ENCODE measurements at places on chromosomes 12 and 14.
A peak's percentile ranks its signal among the peaks of the same experiment; 100 is the strongest.

DNA sequence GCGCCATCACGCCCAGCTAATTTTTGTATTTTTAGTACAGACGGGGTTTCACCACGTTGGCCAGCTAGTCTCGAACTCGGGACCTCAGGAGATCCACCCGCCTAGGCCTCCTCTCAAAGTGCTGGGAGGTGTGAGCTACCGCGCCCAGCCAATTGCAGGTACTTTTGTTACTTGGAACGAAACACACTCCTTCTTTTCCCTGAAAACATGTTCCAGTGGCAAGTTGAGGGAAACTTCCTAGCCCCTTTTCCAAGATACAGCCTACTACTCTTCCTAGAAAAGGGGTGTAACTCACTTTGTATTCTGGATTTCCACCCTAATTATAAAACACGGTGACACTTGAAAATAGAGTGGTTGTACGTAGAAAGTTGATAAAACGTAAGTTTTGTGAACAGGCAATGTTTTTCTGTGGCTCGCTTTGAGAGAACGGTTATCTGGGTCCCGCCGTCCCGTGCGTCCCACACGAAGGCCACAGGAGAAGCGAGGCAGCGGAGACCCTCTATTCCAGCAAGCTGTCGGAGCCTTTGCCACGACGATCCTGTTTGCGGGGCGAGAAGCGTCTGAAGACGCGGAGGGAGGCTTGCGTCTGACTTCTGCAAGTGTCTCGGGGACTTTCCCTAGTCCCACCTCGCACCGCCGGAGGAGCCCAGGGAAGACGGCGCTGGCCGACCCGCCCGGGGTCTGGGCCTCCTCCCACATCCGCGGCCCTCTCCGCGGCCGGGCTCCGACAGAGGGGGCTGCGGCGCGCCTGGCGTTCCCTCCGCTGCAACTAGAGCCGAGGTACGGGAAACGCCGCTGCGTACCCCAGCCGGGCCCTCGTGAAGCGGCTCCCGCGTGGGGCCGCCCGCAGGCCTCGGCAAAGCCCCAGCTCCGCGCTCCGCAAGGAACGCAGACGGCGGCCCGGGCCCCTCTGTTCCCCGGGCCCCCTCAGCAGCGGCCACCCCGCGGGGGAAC is 745 bp downstream of the CDCA4 start:
- no peak for DNase-seq

DNA sequence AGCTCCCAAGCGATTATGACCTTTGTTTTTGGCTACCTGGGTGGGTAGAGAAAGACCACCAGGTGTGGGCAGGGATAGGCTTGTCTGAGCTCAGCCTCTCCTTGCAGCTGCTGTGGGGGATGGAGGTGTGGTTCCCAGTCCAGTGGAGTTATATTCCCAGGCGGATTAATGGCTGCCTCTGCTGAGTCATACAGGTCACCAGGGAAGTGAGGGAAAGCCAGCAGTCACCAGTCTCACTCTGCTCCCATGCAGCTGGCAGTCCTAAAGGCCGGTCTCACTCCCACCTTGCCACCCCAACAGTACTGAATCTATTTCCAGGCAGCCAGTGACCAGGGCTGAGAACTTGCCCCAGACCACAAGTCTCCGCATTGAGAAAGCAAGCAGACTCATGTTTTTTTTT is 399.2 kb downstream of the VRK1 start:
- no peak for DNase-seq

GRCh38 chr12:2925322-2925995 is 33.7 kb upstream of the TEAD4 start:
- no peak for DNase-seq

DNA sequence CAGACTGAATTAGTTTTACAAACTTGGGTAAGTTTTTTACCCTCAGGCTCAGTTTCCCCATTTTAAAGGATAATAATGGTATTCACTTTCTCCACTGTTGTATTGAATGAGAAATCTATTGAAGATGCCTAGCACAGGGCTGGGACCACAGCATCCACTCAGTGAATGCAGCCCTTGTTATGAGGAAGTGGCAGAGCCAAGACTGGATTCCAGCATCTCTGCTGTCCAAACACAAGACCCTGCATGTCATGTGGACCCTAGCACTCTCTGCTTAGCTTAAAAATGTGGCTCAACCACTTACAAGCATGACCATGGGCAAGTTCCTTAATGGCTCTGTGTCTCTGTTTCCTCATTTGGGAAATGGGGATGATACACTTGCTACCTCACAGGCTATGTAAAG is 24.1 kb upstream of the TRIM9 start:
- no peak for DNase-seq

GRCh38 chr14:99118046-99118721 is 153.8 kb downstream of the BCL11B start:
- DNase-seq = no peak

DNA sequence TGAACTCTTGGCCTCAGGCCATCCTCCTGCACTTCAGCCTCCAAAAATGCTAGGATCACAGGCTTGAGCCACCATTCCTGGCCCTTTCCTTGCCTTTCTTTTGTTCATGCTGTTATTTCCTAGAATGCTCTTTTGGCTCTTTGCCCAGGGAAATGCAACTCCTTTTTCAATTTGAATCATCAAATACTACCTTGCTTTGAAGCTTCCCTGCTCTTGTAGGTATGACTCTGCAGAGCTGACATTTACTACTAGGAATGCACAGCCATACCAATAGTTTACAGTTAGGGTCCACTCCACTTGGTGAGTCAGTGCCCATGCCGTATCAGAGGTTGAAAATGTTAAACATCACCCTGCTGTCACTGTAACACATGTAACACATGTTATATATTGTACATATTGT is 107.0 kb upstream of the CRY1 start:
- DNase-seq = no peak

- DNase-seq = no peak
Observed at GRCh38 chr12:18066666-18067065, 23.3 kb downstream of the RERGL start.

DNA sequence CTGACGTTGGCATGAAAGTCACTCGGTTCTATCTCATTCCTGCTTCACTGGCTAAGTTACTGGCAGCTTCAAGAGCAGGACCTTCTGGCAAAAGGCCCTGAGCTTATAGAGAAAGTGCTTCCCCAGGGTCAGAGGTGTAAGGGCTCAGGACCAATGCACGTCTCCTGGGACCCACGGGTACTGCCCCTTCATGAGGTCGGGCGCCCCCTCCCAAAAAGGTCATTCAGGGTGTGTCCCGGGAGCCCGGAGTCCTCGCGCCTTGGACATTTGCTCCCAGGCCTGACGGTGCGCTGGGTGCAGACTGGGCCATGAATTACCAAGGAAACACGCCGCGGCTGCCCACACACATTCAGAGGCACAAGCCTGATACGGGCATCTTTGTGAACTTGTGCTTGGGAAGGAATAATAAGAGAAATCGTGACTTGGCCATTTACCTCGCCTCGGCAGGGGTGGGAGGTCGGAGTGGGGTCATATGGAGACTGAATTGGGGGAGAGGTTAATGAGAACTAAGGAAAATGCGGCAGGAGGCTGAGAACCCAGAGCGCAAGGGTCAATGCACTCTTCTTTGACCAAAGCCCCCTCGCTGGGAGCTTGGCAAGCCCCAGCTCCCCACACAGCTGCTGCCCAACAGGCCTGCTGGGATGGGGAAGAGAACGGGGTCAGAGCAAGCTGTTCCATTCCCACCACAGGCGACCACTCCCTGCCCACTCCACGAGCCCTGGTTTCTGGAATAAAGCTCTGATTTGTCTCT is 15.7 kb upstream of the SLC6A12 start:
- no peak for DNase-seq

DNA sequence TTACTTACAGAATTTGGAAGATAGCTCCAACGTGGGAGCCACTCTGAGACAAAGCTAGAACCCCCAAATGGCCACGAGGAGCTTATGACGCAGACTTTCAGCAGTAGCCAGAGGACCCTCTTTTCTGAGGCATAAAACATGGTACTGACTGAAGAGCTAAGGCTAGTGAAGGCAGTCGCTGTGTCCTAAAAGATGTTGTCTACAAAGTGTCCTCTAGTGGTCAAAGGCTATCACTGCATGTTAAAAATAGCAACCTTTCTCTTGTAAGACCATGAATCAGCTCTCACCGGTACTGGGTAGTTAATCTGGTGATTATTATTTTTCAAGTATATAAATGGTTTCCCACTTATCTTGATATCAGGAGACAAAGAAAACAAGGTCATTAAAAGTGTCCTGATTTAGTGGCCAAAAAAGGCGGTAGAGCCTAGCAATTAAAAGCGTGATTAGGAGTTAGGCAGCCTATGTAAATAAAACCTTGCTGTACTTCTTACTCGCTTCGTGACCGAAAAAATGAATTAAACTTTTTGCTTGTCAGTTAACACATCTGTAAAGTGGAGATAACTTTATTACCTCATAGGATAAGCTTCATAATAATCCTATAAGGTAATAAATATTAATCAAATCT is 47.0 kb upstream of the LGR5 start:
- DNase-seq = peak; percentile 50

DNA sequence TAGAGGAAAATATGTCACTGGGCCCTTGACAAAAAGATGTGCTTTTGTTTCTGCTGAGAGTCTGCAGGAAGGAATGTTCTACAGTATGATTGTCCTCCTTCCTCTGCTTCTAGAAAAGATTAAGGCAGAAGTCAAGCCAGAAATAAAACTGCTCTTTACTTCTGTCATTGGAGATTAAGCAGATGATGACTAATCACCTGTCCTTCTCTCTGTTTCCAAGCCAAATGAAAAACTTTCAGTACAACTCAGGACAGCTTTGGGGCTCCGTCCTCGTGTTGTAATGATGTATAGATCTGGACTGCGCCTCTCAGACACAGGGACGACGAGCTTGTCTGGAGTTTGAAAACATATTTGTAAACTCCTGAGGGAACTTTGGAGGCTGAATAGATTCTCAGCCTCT is 159.3 kb downstream of the DYRK2 start:
- DNase-seq = no peak

Data from AG04449 (cell line).